ENCODE measurements at places on chromosomes 6 and 20.

GRCh38 chr6:146543940-146544615 is 445 bp downstream of the RAB32 start:
- DNase-seq = no peak

DNA sequence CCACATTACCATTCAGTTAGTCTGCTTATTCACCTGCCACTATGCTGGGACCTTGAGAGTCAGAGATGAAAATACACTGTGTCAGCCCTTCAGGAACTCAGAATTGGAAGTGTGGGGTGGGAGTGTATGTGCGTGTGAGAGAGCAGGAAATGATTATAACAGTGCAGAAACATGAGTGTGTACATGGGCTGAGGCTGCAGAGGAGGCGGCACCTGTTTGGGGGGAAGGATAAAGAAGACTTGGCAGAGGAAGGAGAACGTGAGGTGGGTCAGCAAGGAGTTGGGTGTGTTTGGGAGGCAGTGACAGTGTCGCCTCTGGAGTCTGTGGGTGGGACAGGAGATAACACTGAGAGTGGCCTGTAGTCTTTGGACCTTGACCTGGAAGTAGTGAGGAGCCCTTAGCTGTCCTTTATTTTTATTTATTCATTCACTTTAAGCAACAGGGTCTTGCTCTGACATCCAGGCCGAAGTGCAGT is 3.1 kb downstream of the CHMP4B start:
- DNase-seq = no peak

DNA sequence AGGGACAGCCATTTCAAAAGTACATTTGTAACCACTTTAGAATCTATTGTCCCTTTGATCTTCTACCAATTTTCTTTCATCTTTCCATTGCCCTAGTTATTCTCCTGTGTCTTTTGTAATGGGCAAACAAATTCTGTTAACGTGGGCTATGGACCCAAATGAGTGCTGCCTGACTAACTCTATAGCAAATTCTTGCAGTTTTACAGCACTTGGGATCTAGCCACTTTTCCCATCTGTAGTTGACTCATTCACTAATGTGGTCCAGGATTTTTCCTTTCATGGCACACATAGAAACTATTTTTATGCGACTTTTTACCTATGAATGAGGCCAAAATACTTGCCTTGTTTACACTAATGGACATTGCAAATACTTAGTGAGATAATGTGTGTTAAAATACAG is 52.0 kb downstream of the GRIK2 start:
- DNase-seq = no peak

GRCh38 chr20:9392892-9393857 is 121.2 kb upstream of the LAMP5 start:
- peak; percentile 8 for DNase-seq

- no peak for DNase-seq
Observed at GRCh38 chr20:46523696-46524328, 10.5 kb upstream of the ZNF334 start.

- no peak for DNase-seq
Observed at GRCh38 chr6:143707697-143708096, 29.9 kb downstream of the PHACTR2 start.

GRCh38 chr20:54028276-54029011 is 42.0 kb downstream of the BCAS1 start:
- peak; percentile 84 for DNase-seq

GRCh38 chr6:44110005-44110676 is 17.1 kb downstream of the MRPL14 start:
- no peak for DNase-seq

GRCh38 chr20:35370751-35371150 is 41.0 kb downstream of the UQCC1 start:
- DNase-seq = no peak

- no peak for DNase-seq
Observed at GRCh38 chr6:38483526-38483925, 156.2 kb downstream of the BTBD9 start.

- no peak for DNase-seq
Observed at GRCh38 chr6:25147223-25147622, 132.0 kb upstream of the CARMIL1 start.

DNA sequence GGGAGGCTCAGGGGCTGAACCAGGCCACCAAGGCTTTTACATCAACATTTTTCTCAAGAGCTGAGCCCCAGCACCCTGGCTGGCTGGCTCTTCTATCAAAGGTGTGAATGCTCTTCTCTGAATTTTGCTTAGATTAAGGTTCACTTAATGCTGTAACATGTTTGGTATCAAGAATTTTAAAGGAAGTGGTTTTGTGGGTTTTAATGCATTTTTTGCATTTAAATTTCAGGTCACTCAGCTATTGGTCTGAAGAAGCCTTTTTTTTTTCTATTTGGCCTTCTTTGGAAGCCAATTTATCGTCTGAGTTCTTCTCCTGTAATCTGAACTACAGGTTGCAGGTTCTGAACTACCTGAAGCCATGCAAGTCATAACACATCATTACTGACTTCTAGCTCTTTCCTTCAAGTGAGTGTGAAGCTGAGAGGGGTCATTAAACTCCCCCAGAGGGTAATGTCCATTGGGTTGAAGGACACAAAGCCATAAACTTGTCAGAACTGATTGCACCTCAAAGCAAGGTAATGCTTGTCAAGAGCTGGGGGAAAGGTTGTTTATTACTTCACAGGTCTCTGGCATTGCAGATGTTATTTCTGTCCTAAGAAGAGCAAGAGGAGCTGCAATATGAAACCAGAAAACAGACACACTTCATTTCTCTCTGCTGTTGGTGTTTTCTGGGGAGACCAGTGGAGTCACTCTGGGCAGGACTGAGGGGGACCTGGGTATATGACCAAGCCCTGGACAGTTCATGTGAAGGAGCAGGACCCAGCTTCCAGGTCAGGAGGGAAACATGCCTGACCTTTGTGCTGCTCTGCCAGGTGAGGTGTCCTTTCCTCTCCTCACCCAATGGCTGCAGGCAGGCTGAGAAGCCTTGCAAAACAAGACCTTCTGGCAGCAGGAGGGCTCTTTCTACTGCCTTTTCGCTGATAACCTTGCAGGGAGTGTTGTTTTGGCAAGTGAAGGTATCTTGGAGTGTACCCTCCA is 26.1 kb upstream of the NEDD9 start:
- no peak for DNase-seq

GRCh38 chr6:56708810-56709597 is 66.3 kb upstream of the DST start:
- DNase-seq = no peak

GRCh38 chr20:56987986-56988385 is 278.5 kb downstream of the BMP7 start:
- no peak for DNase-seq

- no peak for DNase-seq
Observed at GRCh38 chr6:26321005-26321404, 44.0 kb upstream of the BTN3A2 start.

GRCh38 chr6:6357032-6357431 is 36.6 kb upstream of the F13A1 start:
- DNase-seq = no peak

DNA sequence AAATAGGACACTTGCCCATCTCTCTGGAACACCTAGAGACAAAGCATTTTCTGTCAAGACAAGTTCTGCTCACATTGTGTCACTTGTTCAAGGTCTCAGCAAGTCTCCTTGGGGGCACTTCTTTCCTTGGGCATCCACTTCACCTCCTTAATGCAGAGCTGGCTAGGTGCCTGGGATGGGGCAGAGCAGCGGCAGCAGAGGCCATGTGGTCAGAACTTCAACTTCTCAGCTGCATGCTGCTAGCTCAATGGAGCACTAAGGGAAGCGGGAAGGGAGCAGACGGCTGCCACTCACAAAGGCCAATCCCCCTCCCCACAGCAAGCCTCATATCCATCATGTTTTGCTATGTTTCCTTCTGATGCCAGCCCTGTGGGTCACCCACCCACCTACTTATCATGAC is 31.5 kb downstream of the NEDD9 start:
- no peak for DNase-seq

GRCh38 chr6:157139054-157139708 is 184.1 kb downstream of the TMEM242 start:
- DNase-seq = no peak

GRCh38 chr6:139515511-139515910 is 141.1 kb upstream of the CITED2 start:
- DNase-seq = no peak

DNA sequence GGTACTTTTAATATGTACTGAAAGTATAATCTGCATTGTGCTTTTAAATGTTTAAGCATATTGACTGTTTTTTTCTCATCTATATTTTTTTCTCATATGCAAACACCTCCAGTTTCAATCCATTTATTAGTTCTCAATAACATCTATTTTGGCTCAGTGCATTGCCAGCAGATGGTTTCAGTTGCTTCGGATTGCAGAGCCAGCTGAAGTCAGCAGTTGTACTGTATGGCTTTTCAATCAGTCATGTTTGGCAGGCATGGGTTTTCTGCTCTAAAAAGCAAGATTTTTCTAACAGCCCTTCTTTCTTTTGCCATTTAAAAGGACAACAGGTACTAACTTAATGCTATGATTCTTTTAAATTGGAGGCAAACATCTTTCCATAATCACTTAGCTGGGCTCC is 121.2 kb downstream of the CD109 start:
- no peak for DNase-seq

- DNase-seq = no peak
Observed at GRCh38 chr6:69314531-69314930, 482.3 kb downstream of the LMBRD1 start.

DNA sequence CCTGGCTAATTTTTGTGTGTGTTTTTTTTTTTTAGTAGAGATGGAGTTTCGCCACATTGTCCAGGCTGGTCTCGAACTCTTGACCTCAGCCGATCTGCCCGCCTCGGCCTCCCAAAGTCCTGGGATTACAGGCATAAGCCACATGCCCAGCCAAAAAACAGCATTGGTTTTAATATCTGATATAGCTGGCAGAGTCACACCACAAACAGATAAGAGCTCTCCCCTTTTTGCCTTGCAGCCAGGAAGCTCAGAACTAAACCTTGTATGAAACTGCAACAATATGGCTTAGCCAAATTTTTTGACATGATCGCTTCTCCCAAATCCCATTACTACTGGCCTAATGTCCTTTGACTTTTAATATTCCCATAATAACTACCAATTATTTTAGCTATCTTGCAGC is 4.9 kb downstream of the ACOT8 start:
- no peak for DNase-seq

DNA sequence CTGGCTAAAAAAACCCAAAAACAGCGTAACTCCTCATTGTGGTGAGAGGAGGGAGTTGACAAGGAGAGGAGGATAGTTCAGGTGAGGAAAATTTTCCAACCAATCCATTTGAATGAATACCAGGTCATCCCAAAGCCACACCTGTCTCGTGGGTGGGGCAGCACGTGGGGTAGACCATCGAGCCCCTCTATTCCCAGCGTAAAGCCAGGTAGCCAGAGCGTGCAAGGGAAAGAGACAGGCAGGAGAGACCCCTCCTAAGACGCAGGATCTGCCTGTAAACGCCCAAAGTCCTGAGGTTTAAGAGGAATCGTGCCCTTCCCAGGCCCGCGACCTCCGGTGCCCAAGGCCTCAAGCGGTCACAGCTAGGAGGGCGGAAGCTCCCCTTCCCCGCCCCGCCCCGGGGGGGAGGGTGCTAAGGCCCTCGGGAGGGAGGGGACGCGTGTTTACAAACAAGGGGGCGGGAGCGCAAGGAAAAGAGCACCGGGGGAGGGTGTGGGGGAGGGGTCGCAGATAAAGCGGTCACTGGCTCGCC is 712 bp downstream of the RXRB start:
- DNase-seq = no peak

- no peak for DNase-seq
Observed at GRCh38 chr20:63288581-63289251, 4.3 kb upstream of the COL20A1 start.

GRCh38 chr20:58891086-58891717 is 38.7 kb downstream of the GNAS start:
- peak; percentile 61 for DNase-seq

GRCh38 chr20:44967207-44967807 is 995 bp downstream of the STK4 start:
- DNase-seq = no peak

- no peak for DNase-seq
Observed at GRCh38 chr6:51118792-51119191, 300.1 kb downstream of the TFAP2B start.

DNA sequence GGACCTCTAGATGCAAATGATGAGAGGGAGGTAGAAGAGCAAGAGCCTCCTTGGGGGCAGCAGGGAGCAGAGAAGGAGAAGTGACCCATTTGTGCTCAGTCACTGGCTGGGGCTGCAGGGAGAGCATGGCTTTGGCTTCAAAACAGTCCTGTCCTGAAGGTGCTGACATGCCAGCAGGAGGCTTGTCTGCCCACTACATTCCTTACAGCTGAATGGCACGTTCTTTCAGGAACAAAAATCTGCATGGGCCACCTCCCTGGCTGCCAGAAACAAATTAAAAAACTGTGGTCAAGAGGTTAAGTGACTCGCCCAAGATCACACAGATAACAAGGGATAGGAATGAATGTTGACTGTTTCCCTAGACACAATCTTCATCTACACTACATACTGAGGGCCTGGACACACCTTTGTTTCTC is 188.8 kb downstream of the HIVEP2 start:
- DNase-seq = no peak

- no peak for DNase-seq
Observed at GRCh38 chr6:135030056-135030473, 24.6 kb downstream of the HBS1L start.

DNA sequence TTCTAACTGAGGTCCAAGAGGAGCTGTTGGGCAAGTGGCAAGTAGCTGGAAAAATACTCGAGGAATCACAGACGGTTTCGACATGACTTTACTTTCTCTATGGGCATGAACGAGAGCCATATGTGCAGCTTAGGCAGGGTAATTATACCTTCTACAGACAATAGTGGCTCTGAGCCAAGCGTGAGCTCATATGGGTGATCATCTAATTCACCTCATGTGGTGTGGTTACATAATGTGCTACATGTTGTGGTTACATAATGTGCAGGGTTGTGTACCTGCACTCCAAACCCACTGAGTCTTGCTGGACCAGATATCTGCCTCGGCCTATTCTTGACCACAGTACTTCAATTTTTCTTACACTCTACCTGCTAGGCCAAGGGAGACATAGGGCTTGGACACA is 771.7 kb upstream of the EYS start:
- no peak for DNase-seq

DNA sequence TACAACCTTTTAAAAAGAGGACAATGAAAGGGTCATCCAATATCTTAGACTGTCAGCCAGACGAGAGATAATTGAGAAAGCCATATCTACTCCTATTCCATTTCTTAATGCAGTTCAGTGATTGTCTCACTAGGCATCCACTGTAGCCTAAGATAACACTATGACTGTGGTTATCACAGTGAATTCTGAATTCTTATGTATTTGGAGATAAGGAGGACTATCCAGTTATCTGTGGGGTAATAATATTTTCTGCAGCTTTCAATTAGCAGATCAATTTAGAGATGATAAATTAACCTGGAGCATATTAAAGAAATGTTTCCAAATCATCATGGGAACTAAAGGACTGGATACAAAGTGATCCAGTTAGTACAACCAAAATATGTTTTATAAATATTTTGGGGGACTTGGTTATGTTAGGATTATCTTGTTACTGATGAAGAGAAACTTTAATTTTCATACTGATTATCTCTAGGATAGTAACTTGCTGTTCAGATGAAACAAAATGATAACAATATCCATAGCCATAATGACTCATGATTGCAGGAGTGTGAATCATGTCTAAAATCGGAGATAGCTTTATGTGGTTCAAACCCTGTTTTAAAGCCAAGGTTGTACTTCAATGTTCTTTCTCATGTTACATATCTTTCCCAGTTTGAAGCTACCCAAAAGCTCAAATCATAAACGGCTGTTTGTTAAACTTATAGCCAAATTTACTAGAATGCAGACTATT is 1152.0 kb downstream of the HACE1 start:
- no peak for DNase-seq

Data from anterior cingulate cortex (tissue), 58 donors.